NCI-H510A treated with DMSO at 0.1 percent for 48 hours (cell line): ENCODE measurements at places on chromosomes 6 and 20.
A peak's percentile ranks its signal among the peaks of the same experiment; 100 is the strongest.

- DNase-seq, result no peak
Measured at GRCh38 chr6:106138151-106138550, 52.0 kb downstream of the PRDM1 start.

GRCh38 chr6:44245912-44246662, 814 bp upstream of the HSP90AB1 start:
- DNase-seq, result peak; percentile 97

- no peak for DNase-seq
Measured at GRCh38 chr20:58673119-58673518, 19.5 kb upstream of the NPEPL1 start.

DNA sequence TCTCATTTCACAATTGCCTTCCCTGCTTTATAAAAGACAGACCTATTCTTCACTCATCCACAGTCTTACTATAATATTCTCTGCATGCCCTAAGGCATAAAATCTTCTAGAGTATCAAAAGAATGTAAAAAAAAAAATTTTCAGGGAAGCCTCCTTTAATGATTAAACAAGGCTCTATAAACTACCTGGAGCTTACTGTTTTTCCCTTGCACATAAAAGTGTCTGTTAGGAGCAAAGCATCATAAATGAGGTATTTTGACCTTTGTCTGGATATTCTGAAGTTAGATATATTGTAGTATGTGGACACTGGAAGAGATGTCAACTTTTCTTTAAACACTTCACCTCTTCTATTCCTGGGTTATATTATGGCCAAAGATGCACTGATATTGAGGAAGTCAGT, 97.5 kb downstream of the ARHGAP18 start:
- DNase-seq, result no peak

GRCh38 chr6:87907521-87907920, 140.1 kb upstream of the SPACA1 start:
- no peak for DNase-seq

DNA sequence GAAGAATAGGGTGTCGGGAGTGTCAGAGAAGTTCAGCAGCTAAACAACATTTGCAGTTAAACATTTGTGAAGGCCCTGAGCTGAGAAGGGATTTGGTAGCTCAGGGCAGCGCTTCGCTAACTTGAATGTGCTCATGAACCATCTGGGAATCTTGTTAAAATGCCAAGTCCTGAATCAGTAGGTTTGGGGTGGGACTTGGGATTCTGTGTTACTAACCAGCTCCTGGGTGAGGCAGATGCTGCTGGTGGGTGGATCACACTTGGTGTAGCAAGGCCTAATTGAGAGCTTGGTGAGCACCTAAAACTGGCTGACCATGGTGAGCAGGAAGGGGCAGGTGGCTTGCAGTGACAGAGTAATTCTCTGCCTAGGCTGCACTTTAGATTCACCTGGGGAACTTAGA, 5.9 kb downstream of the PTPRA start:
- no peak for DNase-seq

DNA sequence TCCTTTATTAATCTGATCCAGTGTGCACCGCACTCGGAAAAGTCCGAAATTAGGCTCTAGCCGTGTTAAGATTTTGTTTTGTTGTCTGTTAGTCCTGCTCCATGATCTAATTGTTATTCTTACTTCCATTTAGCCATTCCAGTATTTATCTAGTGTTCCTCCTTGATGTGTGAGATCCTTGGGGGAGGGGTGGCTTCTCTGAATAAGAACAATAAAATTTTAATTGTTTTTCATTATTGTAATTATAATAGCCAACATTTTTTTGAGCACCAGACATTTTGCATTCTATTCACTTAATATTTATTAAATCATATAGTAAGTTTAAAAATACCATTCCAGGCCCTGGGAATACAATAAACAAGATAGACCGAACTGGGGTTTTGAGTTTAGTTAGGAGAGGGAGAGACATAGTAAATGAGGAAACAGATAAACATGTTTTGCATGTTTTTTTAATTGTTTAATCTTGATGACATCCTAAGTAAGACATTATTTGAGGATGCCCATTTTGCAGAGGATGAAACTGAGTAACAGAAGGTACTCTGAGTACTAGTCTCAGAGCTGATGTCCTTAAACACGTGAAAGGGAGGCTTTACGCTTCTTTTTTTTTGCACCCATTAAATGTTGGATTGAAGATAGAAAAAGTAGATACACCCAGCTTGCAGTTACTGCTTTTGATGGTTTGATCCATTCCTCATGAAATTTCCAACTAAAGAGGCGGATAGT, 1.2 kb downstream of the CBFA2T2 start:
- no peak for DNase-seq

GRCh38 chr20:59515013-59515905, 89.1 kb upstream of the PHACTR3 start:
- peak; percentile 1 for DNase-seq

DNA sequence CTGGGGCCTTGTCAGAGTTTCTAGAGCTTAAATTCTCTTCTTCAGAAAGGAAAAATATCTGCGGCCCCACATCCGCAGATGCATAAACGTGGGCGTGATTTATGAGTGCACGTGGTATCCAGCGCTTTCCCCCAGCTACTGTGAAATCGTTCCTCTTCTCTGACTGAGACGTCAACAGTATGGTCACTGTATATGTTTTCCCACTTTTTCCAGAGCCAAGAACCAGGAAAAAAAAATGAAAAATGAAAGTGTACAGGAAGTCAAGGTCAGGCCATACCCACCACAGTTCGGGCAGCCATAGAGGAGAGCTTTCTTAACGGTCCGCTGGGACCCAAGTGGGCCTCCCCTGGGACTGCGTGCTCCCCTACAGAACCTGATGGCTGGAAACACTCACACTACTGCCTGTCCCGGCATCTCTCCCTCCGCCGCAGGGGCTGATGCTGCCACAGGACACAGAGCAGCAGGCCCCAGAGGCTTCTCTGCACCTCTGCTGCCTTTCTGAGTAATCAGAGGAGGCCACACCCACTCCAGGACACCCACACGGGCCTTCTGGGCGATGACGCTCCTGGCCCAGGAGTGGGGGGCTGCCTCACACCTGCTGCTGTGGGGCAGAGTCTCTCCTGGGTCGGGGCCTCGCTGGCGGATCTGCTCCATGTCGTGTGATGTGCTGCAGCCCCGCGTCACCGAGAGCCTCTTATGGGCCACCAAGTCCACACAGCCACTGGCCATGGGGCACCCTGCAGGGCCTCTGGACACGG, 16.4 kb upstream of the STX16 start:
- DNase-seq, result no peak
